Renal cortex interstitium (tissue), 15 donors: ENCODE measurements at places on chromosomes 2 and 18. TPM values are rescaled to one million over a fixed set of nuclear protein-coding genes. Genes with fewer than 3 reads are reported as not detected.

The HOXD11 gene
- polyA plus RNA-seq = 55.1 TPM

The PLB1 gene
- 1.5 TPM for polyA plus RNA-seq

- no peak for DNase-seq
Observed at GRCh38 chr2:150167711-150168110, 319.8 kb downstream of the RND3 start.

The IMMT gene
- polyA plus RNA-seq = 102 TPM

DNA sequence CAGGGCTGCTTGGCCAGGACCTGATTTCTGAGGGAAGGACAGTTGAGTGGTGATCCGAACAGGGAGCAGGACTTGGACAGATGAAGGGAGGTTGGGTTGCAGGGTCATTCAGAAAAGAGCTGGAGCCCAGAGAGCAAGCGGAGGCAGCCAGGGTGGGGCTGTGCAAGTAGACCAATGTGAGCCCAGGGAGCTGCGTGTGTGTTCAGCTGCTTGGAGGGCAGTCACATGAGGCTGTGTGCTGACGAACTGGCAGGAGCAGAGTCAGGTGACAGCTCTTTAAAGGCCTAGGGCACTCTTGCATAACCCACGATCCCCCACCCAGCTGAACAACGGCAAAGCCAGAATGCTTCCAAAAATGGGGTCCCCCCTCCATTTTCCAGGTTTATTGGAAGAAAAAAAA is 4.6 kb upstream of the MLPH start:
- DNase-seq = no peak

DNA sequence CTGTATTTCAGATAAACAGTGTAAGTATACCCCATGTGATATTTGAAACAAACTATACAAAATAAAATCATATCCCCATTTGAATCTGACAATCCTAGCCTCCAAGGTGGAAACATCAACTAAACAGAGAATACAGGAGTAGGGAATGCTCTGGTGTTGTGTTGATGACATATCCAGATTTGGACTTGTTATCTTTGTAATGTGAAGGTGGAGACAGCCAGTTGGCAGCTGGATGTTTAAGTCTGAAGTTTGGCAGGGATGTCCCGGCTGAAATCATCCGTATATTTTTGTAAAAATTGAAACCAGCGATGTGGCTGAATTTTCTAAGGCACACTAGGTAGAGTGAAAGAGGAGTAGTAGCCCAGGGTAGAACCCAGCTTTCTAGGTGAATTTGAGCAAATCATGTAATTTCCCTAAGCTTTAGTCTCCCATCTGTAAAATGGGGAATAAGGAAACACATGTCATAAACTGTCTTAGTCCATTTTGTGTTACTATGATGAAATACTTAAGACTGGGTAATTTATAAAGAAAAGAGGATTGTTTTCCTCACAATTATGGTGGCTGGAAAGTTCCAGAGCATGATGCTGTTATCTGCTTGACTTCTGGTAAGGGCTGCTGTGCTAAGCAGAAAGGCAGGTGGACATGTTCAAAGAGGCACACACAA is 246.6 kb upstream of the APCDD1 start:
- no peak for DNase-seq

- no peak for DNase-seq
Observed at GRCh38 chr2:45554742-45555140, 56.3 kb downstream of the SRBD1 start.

GRCh38 chr18:26771524-26771923 is 94.0 kb downstream of the AQP4 start:
- no peak for DNase-seq

GRCh38 chr2:70214953-70215549 is 24.2 kb upstream of the C2orf42 start:
- DNase-seq = no peak

DNA sequence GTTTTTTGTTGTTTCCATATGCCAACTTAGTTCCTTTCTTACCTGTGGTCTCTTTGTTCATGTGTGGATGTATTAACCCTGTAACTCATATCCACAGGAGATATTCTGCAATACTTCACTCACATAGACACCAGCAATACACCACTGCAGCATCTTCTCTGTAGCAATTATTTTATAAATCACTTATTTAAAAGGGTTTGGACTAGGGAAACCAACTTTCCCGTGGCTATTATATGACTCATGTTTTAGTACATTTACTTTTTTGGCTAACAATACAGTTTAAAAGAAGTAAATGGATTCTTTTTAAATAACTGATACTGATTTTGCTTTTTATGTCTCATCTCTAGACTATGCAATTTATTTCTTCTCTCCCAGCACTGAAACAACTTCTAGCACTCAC is 488.9 kb downstream of the MBD2 start:
- DNase-seq = no peak

GRCh38 chr18:62525608-62526007 is 2.8 kb downstream of the ZCCHC2 start:
- DNase-seq = no peak

The OR6B2 gene
- not detected for polyA plus RNA-seq

The ATP8B1 gene
- polyA plus RNA-seq = 22.5 TPM

DNA sequence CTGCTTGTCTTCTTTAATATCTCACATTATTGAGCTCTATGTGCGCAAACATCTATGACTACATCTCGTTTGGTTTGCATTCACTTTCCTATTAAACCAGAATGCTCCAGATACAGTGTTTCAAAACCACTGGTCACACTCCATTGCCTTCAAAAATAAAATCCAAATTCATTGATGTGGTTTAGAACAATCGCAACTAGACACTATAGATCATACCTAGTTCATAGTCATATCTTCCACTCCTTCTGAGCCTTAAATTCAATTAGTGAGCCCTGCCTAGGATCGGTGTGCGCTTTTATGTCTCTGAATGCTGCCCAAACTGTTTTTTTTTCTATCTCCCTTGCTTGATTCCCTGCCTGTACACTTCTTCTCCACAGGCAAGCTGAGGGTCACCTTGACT is 238.5 kb upstream of the RGPD4 start:
- no peak for DNase-seq

GRCh38 chr2:172287605-172288315 is 139.6 kb upstream of the ITGA6 start:
- no peak for DNase-seq

DNA sequence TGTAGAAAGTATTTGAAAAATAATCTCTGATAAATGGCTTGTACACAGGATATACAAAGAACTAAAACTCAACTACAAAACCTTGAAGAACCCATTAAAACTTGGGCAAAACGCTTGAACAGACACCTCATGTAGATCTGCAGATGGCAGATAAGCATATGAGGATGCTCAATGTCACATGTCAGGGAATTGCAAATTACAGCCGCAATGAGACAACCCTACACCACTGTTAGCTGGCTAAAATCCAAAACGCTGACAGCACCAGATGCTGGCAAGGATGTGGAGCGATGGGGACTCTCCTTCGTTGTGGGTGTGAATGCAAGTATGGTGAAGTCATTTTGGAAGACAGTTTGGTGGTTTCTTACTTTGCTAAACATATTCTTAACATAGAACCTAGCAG is 53.7 kb downstream of the SNTG2 start:
- DNase-seq = no peak

- no peak for DNase-seq
Observed at GRCh38 chr2:42214669-42215068, 45.5 kb downstream of the EML4 start.

DNA sequence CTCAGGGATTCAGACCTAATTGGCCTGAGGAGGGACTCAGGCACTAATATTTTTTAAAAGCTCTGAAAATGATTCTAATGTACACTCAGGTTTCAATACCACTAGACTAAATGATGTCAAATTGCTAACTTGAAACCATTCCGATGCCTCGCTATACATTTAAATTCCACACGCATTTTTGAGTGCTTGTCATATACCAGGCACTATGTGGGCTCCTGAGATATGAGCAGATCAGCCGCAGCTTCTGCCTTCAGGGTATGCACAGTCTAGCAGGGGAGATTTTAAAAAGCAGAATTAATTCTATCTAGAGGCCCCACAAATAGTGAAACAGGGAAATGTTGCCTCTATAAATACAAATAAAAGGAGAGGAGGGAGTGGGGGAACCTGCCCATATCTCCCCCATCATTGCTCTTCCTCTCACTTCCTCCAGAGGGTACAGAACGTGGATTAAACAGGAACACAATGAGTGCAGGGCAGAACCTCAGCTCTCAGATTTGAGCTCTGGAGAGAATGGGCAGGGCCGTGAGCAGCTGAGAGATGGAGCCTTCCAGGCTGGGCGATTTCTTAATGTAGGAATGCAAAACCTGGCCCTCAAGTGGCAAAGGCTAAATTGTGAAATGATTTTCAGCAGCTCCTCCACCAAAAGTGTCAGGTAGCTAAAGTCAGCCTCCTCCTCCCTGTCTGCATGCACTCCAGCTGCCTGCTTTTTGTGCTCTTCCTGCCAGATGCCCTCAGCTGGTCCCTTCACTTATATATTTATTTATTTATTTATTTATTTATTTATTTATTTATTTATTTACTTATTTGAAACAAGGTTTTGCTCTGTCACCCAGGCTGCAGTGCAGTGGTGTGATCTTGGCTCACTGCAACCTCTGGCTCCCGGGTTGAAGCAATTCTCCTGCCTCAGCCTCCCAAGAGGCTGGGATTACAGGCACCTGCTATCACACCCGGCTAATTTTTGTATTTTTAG is 24.6 kb upstream of the LBH start:
- no peak for DNase-seq

DNA sequence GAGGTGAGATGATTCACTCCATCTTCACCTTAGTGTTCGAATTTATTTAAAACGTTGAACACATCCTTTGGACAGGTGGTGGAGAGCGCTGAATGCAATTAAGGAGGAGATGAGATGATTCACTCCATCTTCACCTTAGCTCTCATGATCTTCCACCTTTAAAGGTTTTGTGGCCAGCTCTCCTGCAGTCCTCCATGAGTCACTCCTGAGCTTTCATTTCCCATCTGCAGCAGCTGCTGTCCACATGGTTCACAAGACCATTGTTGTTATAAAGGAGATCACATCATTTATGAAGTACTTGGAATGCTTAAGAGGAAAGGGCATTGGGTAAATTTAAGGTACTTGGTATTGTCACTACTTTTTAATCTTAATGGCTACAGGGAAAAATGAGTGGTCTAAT is 298.5 kb downstream of the PAX3 start:
- no peak for DNase-seq

The GCKR gene
- polyA plus RNA-seq = 0.38 TPM

DNA sequence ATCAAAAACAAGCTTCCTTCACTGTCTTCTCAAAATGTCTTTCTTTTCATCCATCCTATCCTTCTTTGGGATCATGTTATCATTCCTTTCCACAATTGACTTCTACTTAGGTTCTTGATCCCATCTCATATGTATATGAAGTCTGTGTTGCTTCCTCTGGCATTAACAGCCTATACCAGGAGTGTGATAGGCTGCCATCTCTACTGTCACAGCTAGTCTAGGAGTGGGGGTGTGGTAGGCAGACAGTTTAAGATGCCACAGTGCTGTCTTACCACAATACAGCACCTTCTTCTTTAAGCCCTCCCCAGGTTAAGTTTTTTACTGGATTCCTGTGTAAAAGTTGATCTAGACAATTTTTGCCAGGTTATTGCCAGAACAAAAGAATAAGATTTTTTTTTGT is 3.7 kb upstream of the HTR2B start:
- no peak for DNase-seq

DNA sequence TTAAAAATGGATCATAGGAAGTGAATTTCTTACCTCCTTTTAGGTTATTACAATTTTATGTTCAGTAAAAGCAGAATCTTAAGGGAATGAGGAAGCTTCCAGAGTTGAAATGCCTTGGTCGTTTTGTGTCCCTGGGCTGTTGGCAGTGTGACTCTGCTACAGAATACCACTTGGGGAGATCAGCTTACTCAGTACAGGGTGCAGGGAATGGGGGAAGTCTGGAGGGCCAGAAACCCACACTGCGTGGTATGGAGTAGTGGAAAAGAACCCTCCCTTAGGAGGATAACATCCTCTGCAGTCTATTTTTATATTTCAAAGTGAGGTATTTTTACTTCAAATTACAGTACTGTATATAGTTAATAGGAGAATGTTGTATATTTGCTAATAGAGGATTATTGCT is 51.1 kb downstream of the R3HDM1 start:
- DNase-seq = no peak

The NOTO gene
- polyA plus RNA-seq = not detected

DNA sequence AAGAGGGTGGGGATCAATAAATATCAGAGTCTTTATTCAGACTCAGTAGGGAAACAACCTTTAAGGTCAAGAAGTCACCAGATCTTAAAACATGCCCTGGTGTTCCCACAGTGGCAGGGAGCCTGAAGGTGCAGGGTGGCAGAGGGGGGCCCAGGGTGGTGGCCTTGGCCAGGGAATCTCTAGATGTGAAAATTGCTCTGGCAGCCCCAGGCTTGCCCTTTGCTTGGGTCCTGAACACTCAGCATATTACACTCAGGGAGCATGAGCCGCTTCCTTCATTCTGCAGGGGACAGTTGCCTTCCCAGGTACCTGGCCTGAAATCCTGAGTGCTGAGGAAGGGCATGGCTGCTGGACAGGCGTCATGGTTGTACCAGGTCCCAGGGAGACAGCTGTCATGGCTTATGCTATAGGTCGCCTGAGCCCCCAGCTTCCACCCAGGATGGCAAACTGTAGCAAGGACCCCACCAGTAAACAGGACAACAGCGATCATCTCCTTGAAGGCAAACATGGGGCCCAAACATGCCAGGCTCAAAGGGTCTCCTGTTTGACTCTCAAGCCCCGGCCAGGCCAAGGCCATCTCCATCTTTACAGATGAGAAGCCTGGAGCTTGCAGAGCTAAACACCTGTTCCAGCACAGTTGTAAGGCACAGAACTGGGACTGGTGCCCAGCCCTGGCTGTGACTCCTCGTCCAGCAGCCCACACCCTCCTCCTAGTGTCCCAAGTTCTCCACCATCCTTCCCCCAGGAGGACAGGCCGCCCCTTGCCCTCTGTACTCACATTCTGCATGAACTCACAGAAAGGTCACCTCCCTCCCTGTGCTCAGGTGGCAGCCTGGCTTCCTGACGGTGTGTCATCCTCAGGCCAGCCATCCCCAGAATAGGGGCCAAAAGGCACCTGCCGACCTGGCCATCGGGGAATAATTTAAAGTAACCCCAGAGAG is 14.6 kb downstream of the ABCG8 start:
- no peak for DNase-seq
